ENCODE measurements at places on chromosomes 2 and 18.

- no peak for DNase-seq
These were observed 181.7 kb upstream of the CRIM1 start for GRCh38 chr2:36173760-36174404.

- DNase-seq: no peak
These were observed 108.4 kb downstream of the MRO start for GRCh38 chr18:50711386-50711785.

GRCh38 chr2:68189991-68190784 lies 32.5 kb downstream of the PNO1 start:
- no peak for DNase-seq

- DNase-seq: no peak
These were observed 39.7 kb downstream of the TFCP2L1 start for GRCh38 chr2:121245120-121245820.

DNA sequence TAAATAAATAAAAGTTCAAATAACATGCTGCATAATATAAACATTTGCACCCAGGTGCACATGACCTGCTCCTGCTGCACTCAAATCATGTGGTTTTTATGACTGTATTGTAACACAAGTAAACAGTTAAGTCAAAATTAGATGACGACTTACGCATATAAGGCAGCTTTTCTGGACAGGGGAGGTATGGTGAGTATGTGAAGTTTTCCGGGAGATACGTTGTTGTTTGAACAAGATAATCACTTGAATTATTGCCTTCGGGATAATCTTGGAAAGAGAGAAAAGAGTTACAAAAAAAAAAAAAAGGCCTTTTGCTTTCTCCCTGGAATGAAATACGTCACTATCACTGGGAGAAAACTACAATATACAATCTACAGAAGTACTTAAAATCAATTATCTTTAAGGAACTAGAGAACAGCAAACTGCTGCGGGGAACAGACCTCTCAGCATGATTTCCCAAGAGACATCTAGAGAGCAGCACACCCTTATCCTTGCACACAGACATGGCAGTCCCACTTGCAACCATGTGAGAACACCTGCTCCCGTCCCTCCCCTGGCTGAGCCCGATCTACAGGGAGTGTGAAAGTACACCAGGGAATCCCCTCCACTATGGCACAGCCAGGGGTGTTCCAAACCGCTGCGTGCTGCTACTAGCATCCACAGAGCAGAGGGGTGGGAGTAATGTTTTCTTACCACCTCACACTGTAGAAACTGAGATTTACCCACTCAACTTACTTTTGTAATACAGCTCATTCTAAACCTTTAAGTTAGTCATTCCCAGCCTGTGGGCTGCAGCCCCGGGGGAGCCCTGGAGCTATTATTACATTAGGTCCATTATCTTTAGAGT lies 26.3 kb downstream of the B4GALT6 start:
- DNase-seq: no peak

DNA sequence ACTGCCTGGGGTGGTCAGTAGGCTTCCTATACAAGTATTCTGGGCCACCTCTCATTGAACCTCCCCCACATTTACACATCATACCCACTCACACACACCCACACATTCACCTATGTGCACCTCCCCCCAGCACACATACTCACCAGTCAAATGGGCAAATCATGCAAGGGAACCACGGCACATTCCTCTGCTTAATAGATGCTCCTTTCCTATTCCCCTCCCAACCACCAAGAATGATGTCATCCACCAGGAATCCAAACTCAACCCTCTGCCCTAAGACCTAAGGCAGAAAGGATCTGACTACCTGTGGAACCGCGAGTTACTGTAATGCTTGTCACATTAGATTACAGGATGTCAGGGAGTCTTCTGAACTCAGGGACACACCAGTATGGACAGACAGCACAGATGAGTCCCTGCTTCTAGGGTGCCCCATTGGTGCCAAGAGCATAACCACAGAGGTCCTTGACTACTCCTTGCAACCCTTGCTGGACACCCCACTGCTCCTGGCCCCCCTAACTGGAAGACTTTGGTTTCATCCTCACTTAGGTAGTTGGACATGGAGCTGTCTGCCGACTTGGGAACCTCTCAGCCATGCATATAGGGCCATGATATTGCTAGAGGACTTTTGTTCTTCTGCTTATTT lies 21.5 kb upstream of the CAB39 start:
- DNase-seq: no peak

DNA sequence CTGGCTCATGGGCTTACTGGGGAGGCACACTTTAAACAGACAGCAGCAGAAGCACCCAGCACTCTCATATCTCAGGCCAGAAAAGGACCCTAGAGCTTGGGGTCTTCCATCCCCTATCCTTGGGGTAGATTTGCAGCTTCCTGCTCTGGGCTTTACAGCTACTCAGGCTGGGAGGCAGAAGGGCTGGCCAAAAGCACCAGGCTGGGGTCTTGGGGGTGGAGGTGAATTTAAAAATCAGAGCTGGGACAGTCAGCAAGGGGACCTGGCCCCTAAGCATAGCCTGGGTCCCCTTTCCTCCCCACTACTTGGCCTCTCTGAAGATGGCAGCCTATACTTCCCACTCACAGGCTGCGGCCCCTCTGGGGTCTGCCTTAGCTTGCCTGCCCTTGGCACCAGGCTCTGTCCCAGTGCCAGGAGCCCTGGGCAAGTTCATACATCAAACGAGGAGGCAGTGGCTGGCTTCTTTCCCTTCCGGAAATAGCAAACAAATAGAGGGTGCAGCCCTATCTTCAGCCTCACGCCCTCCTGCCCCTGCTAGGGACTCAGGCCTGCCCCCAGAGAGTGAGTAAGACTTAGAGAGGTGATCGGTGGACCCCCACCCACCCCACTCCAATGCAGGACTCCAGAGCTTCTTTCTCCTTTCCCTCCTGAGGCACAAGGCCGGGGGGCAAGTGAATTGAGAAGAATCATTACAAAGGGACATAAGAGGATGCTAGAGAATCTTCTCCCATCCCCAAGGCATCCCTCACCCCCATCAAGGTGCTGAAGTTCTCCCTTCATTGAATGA lies 26.0 kb upstream of the TNS1 start:
- no peak for DNase-seq

- no peak for DNase-seq
These were observed 75.6 kb upstream of the STAM2 start for GRCh38 chr2:152251211-152251610.
